ENCODE measurements at places on chromosomes 2 and 18. TPM values are rescaled to one million over a fixed set of nuclear protein-coding genes. Genes with fewer than 3 reads are reported as not detected.

- no peak overlapping the region for H3K4me3 ChIP-seq
- H3K27me3 ChIP-seq, result peaks cover 72% of the 10 kb centered on the region
- no peak overlapping the region for H3K27ac ChIP-seq
- H3K4me1 ChIP-seq, result peaks cover 58% of the 10 kb centered on the region
- H3K36me3 ChIP-seq, result peaks cover 22% of the 10 kb centered on the region
Observed at GRCh38 chr2:19351499-19351898, 6.9 kb downstream of the OSR1 start.

GRCh38 chr2:106948540-106948939, 62.6 kb upstream of the ST6GAL2 start:
- no peak overlapping the region for H3K27ac ChIP-seq
- DNase-seq, result no peak
- H3K4me3 ChIP-seq, result no peak overlapping the region
- H3K27me3 ChIP-seq, result no peaks in the 10 kb centered on the region
- H3K4me1 ChIP-seq, result no peaks in the 10 kb centered on the region

DNA sequence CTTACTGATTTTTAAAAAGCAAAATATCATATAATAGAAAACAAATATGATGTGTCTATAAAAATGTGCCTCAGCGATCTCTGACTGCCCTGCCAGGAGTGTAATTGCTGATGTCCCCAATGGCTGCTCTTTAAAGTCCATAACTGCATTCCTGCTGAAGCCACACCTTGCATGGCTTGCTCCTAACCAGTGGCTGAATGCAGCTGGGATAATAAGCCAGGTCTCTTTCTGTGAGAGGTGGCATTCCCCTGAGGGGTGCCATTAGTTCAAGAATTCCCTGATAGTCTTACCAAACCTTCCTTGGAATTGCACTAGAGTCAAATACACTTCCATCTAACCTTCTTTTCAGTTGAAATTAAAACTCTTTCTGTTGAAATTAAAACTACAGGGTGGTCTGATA, 125.8 kb upstream of the ZNF804A start:
- H3K4me3 ChIP-seq, result no peak overlapping the region
- DNase-seq, result peak; percentile 21
- no peak overlapping the region for H3K27ac ChIP-seq
- no peaks in the 10 kb centered on the region for H3K36me3 ChIP-seq

SCYGR6 gene
- not detected for total RNA-seq

DNA sequence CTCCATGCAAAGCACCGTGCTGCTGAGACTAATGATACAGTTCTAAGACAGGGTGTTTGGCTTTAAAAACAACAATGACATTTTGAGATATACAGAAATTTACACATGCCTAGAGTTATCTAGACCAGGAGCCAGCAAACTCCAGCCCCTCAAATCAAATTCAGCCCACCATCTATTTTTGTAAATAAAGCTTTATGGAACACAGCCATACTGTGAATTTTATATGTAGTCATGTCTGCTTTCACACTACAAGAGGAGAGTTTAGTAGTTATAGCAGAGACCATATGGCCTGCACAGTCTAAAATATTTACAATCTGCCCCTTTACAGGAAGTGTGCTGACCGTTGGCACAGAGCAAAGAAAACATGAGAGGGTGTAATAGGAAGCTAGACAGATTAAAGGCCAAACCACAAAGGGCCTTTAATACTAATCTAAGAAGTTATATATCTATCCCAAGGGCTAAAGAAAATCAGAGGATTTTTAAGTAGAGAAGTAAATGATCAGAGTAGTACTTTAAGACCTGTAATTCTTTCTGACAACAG, 39.4 kb downstream of the NBAS start:
- H3K27me3 ChIP-seq, result no peaks in the 10 kb centered on the region
- H3K27ac ChIP-seq, result no peak overlapping the region
- peaks cover 8% of the 10 kb centered on the region for H3K36me3 ChIP-seq
- no peak overlapping the region for H3K4me3 ChIP-seq
- DNase-seq, result no peak
- H3K4me1 ChIP-seq, result no peaks in the 10 kb centered on the region

- DNase-seq, result no peak
- no peaks in the 10 kb centered on the region for H3K27me3 ChIP-seq
- H3K4me1 ChIP-seq, result no peaks in the 10 kb centered on the region
- no peak overlapping the region for H3K4me3 ChIP-seq
Observed at GRCh38 chr2:74099835-74100234, 47.9 kb downstream of the BOLA3 start.

TMEM198 gene
- total RNA-seq, result 1.2 TPM

KCNK3 gene
- total RNA-seq, result 1.1 TPM

SLC16A14 gene
- total RNA-seq, result 4.2 TPM

DNA sequence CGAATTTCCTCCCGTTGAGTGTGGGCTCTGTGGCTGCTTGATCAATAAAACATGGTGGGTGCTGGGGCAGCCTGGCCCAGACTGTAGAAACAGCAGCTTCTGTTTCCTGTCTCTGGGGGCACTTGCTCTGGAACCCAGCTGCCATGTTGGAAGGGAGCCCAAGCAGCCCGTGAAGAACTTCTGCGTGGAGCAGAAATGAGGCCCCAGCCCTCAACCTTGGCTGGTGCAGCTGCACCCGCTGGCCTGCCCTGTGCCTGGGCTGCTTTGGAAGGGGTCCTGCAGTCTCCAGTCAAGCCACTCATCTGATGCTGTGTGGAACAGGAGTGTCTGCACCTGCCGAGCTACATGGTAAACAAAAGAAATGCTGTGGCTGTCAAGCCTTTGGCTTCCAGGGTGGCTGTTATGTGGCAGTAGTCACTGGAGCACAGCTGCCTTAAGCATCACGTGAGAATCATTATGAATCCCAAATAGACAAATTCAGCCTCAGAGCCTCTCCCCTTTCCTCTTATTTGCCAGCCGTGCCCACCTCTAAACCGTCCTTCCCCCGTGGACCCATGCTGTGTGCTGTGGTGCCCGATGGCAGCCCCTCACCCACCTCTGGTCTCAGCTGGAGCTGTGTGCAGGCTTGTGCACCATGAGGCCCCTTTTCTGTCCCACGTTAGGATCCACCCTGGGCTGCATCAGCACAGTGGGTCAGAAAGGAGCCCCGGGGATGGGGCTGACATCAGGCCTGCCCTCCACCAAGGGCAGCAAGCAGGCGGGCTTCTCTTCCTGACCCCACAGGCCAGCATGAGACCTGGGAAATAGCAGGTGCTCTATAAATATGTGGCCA, 134.0 kb upstream of the HDAC4 start:
- H3K27ac ChIP-seq, result no peak overlapping the region
- no peaks in the 10 kb centered on the region for H3K36me3 ChIP-seq
- H3K4me1 ChIP-seq, result peaks cover 17% of the 10 kb centered on the region

- peaks cover 5% of the 10 kb centered on the region for H3K27me3 ChIP-seq
- no peak overlapping the region for H3K27ac ChIP-seq
- H3K4me1 ChIP-seq, result peaks cover 4% of the 10 kb centered on the region
Observed at GRCh38 chr2:136110526-136110925, 7.4 kb downstream of the CXCR4 start.

DNA sequence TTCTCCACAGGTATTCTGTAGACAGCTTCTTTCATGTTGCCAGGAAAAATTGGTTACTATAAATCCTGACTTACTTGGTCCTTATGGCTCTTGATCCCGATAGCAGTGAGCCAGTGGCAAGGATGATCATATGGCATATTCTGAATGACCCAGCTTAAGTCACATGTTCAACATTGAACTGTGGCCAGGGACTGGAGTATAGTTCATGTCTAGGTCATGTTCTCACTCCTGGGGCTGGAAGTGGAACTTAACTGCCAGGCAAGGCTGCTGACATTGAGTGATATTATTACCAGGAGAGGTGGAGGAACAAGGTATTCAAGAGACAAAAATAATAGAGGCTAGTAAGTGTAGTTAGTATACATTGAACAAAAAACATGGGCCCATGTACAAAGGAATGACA, 26.2 kb downstream of the R3HDM1 start:
- no peak overlapping the region for H3K27ac ChIP-seq
- peak; percentile 26 for DNase-seq
- no peak overlapping the region for H3K4me3 ChIP-seq
- H3K27me3 ChIP-seq, result no peaks in the 10 kb centered on the region
- peaks cover 2% of the 10 kb centered on the region for H3K4me1 ChIP-seq
- peaks cover 3% of the 10 kb centered on the region for H3K36me3 ChIP-seq

DNA sequence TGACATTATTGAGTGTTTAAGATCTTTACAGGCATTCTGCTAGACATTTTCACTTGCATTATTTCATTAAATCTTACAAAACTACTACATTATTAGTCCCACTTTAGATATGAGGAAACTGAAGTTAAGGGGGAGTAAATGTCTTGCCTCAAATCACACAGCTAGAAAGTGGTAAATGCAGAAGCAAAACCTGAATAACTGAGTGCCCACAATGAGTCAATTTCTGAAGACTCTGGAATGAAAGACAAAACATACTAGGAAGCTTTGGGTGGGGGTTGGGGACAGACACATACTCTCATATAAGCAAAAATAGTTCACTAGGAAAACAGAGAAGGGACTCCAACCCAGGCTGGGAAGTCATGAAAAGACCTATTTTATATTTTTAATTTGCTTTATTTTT, 214.4 kb upstream of the LRATD1 start:
- no peak overlapping the region for H3K4me3 ChIP-seq
- H3K36me3 ChIP-seq, result no peaks in the 10 kb centered on the region
- no peaks in the 10 kb centered on the region for H3K4me1 ChIP-seq
- no peaks in the 10 kb centered on the region for H3K27me3 ChIP-seq
- no peak for DNase-seq

GIGYF2 gene
- 49.4 TPM for total RNA-seq

FHOD3 gene
- 27.7 TPM for total RNA-seq

- H3K36me3 ChIP-seq, result peaks cover 55% of the 10 kb centered on the region
- no peak overlapping the region for H3K27ac ChIP-seq
- no peaks in the 10 kb centered on the region for H3K27me3 ChIP-seq
Observed at GRCh38 chr18:80137137-80137536, 28.1 kb downstream of the ADNP2 start.

MTA3 gene
- total RNA-seq, result 22.5 TPM

CD207 gene
- 0.13 TPM for total RNA-seq

Measured in muscle of leg (tissue), 16 donors.